Cardiac muscle cell (in vitro differentiated cells and primary cell): ENCODE measurements at places on chromosomes 6 and 20.

GRCh38 chr20:42595625-42596024, 594.1 kb downstream of the PTPRT start:
- DNase-seq = no peak

- DNase-seq = no peak
Observed at GRCh38 chr6:14912226-14912625, 333.6 kb upstream of the JARID2 start.

GRCh38 chr6:110318971-110319370, 39.2 kb downstream of the METTL24 start:
- no peak for DNase-seq

- DNase-seq = no peak
Observed at GRCh38 chr6:94713446-94713845, 863.9 kb upstream of the MANEA start.

GRCh38 chr6:63640062-63640461, 4.5 kb downstream of the PHF3 start:
- DNase-seq = no peak

DNA sequence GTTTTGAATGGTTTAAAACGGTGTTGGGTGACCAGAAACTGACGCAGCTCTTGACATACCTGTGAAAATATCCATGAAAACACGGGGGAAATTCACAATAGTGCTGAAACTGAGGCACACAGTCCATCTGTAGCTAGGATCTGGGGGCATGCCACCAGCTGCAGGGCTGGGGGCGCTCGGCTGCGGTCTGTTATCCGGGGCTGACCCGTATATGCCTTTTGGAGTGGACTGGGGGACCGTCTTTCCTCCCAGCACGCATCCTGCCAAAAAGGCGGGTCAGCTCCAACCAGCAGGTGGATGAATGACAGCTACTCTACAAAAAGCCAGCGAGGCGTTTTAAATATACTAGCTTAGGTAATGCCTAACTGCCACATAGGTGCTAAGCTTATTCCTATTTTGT, 729.8 kb downstream of the QKI start:
- no peak for DNase-seq

- no peak for DNase-seq
Observed at GRCh38 chr20:10466855-10467254, 31.8 kb downstream of the SLX4IP start.

- DNase-seq = no peak
Observed at GRCh38 chr20:2866236-2866635, 7.0 kb upstream of the PTPRA start.

DNA sequence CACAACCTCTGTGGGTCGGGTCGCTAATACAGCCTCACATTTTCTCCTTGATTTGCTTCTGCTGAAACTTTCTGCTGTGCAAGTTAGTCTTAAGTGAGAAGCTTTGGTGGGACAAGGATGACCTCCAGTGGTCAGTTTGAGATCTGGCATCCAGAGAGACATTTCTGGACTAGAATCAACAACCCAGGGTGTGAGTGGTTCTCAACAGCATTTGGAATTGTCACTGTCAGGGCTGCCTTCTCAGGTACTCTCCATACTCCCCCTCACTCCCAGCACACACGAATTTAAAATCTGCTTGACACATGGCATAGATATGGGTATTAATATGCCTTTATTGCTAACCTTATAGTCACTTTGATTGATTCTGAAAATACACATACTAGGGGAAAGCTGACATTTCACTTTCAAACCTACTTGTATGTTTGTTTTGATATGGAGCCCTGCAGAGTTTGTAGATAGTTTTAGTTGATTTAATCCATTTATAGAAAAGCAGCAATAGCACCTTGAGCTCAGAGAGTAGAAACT, 13.2 kb downstream of the OTOR start:
- peak; percentile 81 for DNase-seq

DNA sequence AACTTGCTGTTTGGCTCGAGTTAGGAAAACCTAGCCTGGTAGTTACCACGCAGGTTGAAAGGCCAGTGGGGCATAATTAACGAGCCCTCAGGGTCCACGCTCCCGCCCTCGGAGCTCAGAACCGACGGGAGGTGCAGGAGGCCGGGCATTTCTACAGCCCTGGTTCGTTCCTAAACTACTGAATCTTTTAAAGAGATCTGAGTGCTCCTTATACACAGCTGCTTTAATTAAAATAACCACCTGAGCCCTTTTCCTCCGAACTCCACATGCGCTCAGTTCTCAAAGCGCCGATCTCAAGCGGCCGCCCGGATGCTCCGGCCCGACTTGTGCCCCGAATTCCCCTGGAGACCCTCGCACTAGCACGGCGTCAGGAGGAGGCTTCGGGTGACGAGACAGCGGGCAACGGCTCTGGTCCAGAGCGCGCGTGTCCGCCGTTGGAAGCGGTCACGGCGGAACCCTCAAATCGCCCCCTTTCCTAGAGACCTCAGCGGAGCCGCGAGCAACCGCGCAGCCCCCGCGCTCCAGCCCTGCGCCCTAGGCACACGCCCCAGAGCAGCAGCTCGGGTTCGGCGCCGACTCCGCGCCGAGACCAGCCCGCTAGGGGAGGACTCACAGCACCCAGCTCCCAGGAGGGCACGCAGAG, 397 bp downstream of the WDR27 start:
- DNase-seq = no peak

- no peak for DNase-seq
Observed at GRCh38 chr20:8124639-8125038, 7.4 kb upstream of the PLCB1 start.
